EH (cell line): ENCODE measurements at places on chromosomes 12 and 14.
A peak's percentile ranks its signal among the peaks of the same experiment; 100 is the strongest.

DNA sequence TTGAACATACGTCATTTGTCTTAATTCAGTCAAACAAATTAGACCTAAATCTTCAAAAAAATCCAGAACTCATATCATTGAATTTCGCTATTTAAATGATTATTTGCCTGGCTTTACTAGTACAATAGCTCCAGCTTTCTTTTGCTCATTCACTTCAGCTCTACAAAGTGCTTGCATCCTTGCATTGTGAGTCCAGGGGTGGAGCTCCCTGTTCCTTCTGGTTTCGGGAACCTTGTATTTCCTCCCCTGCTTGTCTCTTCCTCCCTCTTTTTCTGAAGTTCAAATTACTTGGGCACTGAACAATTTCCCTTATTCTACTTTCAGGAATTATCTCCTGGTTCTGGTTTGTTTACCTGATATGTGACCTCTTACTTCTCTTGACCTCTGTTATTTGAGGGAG, 58.1 kb upstream of the KITLG start:
- DNase-seq: no peak

DNA sequence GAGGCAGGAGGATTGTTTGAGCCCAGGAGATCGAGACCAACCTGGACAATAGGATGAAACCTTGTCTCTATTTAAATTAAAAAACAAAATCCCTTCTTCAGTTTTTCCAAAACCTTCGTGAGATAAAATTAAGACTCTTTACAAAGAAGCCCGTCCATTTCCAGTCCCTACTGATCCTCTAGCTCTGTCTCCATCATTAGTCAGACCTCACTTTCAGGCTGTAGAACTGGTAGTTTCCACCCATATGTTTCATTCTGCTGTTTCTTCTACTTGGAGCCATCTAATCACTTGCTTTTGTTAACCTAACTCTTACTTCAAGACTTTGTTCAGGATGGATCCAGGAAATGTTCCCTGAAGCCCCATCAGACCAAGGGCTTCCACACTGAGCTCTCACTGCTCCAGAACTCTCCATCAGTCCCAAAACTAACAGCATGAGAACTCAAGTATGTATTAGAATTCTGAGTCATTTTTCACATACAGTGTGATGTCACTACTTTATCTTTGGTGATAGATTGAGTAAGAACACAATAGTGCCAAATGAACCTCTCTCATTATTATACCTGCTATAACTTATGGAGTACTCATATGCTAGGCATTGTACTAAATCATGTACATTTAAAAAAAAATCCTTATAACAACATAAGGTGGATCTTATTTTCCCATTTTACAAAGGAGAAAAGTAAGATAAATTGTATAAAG, 90.8 kb downstream of the PRICKLE1 start:
- DNase-seq: no peak

DNA sequence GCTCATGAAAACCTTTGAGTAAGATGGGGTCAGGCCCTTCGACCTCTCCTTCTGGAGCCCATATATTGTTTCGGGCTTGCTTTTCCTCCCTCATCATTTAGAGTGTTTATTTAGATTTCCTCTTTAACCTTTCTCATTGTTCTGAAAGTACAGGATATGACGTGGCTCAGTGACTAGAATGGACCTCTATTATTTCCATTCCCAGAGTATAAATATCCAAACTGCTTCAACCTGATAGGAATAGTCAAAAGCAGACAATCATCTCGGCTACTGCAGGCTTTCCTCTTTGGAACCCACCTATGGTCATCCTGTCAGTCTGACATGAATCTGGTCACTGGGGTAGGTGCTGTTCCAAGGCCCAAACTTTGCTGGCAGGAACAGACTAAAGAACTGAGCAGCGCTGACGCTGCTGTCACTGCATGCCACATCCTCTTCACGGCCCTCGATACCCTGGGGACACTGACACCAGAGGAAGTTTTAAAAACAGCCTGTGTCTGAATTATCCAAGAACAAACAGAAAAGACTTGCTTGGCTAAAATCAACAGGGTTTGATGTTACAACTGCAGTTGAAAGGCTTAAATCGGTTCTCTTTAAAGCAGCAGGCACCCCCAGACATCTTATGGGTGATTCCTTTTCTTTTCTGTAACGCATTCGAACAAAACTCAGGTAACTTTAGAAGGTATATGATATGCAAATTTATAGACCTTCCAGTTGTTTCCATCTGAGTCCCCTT, 5.0 kb upstream of the DDX47 start:
- peak; percentile 57 for DNase-seq

DNA sequence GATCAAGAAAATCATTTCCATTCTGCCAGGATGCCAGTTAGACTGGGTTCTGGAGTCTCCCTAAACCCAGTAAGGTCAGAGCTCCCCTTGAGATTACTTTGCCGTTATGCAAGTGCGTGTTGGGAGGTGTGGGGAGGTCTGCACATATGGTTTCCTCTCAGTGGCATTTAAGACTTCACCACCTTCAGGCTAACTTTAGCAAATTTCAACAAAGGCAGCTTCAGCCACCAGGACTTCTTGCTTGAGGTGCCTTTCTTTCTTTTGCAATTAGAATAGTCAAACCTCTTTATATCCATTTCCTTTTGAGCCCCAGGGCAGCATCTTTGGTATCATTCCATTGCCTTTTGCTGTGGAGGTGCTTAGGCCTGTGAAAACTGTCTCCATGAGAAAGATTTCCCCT, 117.2 kb upstream of the CCND2 start:
- DNase-seq: no peak

DNA sequence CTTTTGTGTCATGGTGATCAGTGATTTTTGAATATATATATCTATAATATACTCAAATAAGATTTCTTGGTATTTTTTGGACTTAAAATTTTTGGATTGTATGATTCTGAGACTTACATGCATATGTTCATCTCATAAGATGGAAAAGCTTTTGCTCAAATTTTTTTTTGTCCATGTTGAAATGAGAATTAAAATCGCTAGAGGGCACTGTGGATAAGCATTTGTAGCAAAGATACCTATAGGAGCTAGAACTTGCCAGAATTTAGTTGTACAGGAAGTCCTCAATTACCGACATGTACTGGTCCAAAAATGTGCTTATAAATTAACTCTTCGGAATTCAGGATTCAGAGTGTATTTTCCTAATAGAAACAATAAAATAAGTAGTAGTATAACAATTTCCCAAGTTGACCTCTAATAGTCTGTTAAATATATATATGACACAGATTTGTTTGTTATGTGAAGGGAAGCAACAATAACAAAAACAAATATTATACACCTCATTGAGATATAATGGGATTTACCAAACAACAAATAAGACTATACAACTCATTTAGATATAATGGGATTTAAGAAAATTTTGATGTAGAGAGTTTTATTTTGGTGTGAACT, 179.6 kb downstream of the TMEM117 start:
- peak; percentile 63 for DNase-seq

- DNase-seq: peak; percentile 21
Measured at GRCh38 chr12:114248527-114248926, 157.4 kb downstream of the TBX5 start.

GRCh38 chr14:36514278-36515104, 5.5 kb downstream of the NKX2-1 start:
- DNase-seq: no peak

- no peak for DNase-seq
Measured at GRCh38 chr14:101217616-101218371, 314.3 kb upstream of the RTL1 start.

- DNase-seq: peak; percentile 57
Measured at GRCh38 chr12:62839869-62840660, 94.9 kb downstream of the PPM1H start.

DNA sequence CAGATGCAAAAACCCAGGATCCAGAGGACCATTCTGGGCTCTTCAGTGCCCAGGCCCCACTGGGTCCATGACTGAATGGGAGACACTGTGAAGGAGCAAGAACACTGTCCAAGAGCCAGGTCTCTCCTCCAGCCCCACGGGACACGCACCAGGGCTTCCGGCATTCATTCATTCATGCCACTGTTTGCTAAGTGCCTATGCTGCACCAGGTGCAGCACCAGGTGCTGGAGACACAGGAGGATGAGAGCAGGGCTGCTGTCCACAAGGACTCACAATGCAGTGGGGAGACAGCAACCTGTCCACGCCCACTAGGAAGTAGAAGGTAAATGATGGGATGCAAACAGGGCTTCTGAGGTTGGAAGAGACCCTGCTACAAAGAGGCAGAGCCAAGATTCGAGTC, 20.4 kb downstream of the CLMN start:
- no peak for DNase-seq

DNA sequence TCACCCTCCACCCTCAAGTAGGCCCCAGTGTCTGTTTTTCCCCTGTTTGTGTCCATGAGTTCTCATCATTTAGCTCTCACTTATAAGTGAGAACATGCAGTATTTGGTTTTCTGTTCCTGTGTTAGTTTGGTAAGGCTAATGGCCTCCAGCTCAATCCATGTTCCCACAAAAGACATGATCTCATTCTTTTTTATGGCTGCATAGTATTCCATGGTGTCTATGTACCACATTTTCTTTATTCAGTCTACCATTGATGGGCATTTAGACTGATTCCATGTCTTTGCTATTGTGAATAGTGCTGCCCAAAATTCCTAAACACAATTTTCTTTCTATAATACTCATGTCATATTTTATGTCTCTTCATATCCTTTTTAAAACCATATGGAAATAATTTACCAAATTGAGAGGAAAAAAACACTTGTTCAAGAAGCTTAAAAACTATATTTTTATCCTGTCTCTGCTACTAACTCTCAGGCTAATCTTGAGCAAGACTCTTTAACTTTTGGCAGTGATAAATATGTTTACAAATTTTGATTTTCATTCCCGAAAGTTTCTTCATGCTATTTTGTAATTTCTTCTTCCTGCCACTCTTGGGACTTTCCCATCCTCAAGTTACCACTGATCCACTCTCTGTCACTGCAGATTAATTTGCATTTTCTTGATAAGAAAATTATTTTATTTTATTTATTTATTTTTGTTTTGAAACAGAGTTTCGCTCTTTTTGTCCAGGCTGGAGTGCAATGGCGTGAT, 28.0 kb upstream of the OSBPL8 start:
- peak; percentile 13 for DNase-seq

DNA sequence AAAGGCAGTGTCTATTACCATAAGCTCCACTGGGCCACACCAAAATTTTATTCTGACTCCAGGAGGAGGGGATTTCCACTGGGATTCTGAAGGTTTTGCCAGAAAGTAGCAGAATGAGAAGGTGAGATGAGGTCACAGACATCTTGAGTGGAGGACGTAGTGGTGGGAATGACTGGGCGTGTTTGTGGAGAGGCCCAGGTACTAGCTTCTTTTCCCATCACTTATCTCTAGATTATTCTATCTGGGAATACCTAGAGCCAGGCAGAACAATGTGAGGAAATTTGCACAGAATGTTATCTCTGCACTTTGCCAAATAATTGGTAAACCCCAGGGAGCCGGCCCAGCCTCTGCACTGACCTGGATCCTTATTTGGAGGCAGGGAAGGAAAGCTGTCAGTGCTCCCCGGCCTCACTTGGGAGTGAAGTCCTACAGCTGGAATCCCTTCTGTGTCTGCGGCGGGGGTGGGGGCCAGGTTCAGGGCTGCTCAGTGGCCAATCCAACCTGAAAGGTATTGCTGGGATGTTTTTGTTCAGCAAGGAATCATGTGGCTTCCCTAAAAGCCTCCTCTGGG, 129.4 kb downstream of the C12orf75 start:
- DNase-seq: no peak

- peak; percentile 66 for DNase-seq
Measured at GRCh38 chr12:76706101-76706500, 57.8 kb upstream of the ZDHHC17 start.
